ENCODE measurements at places on chromosomes 5 and 9. TPM values are rescaled to one million over a fixed set of nuclear protein-coding genes. Genes with fewer than 3 reads are reported as not detected.

DNA sequence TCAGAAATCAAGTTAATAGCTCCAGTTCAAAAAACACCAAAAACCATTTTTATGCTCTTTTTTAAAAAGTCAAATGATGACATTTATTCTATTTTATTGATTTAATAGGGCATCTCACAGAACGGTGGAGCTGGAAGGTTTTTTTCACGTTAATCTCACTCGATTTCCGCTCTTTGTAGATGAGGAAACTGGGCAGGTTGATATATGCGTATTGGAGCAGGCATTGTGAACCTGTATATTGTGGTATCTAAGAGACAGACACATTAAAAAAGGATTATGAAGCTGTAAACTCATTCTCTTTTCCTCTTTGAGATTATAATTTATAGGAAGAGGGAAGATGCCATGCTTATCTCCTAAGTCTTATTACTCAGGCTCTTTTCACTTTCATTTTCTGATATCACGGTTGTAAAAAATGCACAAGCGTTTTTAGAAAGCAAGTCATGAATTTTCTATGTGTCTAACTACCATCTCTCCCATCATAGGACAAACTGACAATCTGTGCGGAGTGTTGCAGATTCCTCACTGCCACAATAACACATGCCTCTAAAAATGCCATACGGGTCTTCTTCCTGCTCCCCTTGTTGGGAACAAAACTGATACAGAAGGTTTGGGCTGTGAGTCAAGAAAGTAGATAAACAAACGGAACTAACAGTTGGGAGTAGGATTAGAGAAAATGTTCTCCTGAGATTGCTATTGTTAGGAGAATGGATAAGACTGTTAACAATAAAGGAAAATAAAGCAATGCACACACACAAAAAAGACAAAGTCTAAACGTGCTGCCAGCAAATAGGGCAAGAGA, 1997.7 kb downstream of the MAT2B start:
- no peak for DNase-seq

- no peak for DNase-seq
These were observed 106.9 kb upstream of the SEMA6A start for GRCh38 chr5:116681334-116682013.

Gene TSSK1B
- 1.4 TPM for total RNA-seq

Gene DNAJC25
- total RNA-seq: 4.5 TPM

Gene IFNA2
- total RNA-seq: not detected
